ENCODE measurements at places on chromosomes 5 and 9. TPM values are rescaled to one million over a fixed set of nuclear protein-coding genes. Genes with fewer than 3 reads are reported as not detected.

DNA sequence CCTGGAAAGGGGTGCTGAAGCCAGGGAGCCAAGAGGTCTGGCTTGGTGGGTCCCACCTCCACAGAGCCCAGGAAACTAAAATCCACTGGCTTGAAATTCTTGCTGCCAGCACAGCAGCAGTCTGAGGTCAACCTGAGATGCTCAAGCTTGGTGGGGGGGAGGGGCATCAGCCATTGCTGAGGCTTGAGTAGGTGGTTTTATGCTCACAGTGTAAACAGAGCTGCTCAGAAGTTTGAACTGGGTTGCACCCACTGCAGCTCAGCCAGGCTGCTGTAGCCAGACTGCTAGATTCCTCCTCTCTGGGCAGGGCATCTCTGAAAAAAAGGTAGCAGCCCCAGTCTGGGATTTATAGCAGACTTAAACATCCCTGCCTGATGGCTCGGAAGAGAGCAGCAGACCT lies 55.5 kb upstream of the FBXL17 start:
- DNase-seq, result no peak

- no peak for DNase-seq
Observed at GRCh38 chr9:123162791-123163345, 105.5 kb downstream of the STRBP start.

DNA sequence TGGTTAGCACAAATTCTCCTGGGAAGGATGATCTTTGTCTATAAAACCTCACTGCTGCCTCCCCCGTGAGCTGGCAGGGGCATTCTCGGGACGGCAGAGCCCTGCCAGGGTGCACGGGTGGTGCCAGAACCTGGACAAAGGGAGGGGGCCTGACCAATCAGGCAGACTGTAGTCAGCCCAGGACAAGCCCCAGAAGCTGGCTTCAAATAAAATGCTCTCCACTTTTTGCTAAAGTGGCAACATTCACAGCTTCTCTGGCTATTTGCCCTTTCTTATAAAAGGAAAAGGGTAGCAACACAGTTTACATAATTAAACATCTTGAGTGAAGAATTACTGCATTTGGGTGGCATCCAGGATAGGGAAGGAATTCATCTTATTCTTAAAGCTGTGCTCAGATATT lies 14.4 kb downstream of the IL9 start:
- no peak for DNase-seq

DNA sequence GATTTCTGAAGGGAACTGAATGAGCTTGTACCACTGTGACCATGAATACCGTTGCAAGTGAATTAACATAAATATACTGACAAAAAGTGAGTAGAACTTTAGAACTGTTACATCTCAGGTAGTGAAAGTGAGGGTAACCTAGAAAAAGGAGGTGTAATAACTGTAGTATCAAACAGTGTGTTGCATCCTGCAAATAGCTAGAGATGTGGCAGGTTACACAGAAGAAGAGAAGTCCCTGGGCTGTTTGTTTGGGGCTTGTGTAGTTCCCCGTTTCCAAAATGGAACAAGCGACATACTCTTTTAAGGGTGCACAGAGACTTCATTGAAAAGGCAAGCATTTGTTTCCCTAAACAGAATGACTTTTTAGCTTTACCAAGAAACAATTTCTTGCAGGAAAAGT lies 214.8 kb downstream of the NR3C1 start:
- no peak for DNase-seq

- DNase-seq, result no peak
Observed at GRCh38 chr5:59287884-59288283, 605.6 kb downstream of the PDE4D start.

DNA sequence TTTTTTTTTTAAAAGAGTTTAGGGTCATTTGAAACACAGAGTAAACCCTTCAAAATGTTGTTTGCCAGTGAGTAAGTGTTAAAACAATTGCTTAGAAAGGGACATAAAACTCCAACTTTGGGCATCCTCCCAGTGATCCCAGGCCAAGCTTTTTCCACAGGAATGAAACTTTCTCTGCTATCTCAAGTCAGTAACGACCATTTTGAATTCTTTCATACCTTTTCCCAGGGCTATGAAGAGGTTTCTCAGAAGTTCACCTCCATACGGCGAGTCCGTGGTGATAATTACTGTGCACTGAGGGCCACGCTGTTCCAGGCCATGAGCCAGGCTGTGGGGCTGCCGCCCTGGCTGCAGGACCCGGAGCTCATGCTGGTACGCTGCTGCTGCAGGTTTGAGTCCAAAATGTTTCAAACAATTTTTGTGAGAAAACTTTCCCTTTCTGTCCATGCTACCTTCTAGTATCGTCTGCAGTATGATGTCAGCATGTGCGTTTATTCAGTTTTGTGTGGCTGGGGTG lies 16.8 kb downstream of the OTULIN start:
- DNase-seq, result no peak

GRCh38 chr9:18385696-18386490 lies 88.1 kb upstream of the ADAMTSL1 start:
- no peak for DNase-seq

DNA sequence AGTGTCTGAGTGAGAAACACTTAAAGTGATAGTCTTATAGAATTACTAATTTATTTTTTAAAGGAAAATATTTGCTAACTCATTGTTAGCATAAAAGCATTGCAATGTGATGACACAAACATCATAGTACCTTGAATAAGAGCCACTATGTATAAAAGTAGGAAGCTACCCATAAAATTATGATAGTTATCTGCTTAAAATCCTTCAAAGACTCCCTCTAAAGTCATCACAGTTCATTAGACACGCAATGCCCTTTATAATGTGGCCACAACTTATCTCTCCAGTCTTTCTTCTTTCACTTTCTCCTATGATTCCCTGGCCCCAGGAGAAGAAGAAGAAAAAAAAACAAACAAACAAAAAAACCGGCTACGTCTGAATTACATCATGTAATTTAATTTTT lies 1144.0 kb upstream of the NUDT12 start:
- no peak for DNase-seq

- DNase-seq, result no peak
Observed at GRCh38 chr5:141479776-141480175, 4.0 kb downstream of the PCDHGC3 start.

- no peak for DNase-seq
Observed at GRCh38 chr9:93826209-93826608, 128.9 kb downstream of the BARX1 start.

- DNase-seq, result peak; percentile 39
Observed at GRCh38 chr9:128494108-128494745, 10.3 kb upstream of the GLE1 start.

DNA sequence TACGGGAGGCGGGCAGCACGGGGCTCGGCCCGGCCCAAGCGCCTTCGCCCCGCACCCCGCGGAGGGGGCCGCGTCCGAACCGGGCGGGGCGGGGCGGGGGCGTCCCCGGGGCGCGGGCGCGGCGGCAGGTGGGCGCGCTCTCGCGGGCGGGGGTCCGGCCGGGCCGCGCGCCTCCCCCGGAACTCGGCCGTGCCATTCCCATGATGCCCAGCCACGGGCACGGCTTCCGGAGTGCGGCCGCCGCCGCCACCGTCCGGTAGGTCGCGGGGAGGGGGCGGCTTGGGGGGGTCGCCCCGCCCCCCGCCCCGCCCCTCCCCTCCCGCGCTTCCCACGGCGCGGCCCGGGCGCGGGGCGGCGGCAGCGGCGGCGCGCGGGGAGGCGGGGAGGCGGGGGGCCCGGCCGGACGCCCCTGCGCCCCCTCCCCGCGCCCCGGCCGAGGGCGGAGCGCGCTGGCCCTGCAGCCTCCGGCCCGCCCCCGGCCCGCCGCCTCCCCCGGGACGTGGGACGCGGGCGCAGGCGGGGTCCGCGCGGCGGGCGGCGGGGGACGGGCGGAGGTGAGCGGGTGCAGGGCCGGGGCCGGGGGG lies at the start of gene PPP1R26:
PPP1R26 (plus strand) TSS at position 314 of the 584 bp plus-strand sequence. CDS start 4,729 bp downstream, outside the sequence.
- DNase-seq, result peak; percentile 94

GRCh38 chr5:108727236-108727650 lies 20.5 kb upstream of the FER start:
- no peak for DNase-seq

DNA sequence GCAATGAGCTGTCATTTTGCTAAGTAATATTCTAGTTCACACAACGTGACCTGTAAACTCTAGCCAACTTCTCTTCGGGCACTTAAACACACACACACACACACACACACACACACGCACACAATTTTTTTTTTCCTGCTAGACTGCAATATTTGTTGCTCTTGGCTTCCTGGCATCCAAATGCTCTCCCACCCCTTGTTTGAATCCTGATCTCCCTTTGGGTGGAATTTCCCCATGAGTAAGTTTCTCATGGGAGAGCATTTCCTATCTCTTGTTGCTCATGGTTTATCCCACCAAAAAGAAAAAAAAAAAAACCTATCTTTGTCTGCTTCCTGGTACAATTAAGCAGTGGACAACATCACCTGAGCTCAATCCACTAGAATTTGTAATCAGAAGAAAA lies 54.7 kb upstream of the TSLP start:
- DNase-seq, result no peak

GRCh38 chr5:21818370-21818720 lies 1034.8 kb downstream of the CDH12 start:
- DNase-seq, result no peak

GRCh38 chr5:105475401-105475800 lies 1912.8 kb upstream of the NUDT12 start:
- no peak for DNase-seq

DNA sequence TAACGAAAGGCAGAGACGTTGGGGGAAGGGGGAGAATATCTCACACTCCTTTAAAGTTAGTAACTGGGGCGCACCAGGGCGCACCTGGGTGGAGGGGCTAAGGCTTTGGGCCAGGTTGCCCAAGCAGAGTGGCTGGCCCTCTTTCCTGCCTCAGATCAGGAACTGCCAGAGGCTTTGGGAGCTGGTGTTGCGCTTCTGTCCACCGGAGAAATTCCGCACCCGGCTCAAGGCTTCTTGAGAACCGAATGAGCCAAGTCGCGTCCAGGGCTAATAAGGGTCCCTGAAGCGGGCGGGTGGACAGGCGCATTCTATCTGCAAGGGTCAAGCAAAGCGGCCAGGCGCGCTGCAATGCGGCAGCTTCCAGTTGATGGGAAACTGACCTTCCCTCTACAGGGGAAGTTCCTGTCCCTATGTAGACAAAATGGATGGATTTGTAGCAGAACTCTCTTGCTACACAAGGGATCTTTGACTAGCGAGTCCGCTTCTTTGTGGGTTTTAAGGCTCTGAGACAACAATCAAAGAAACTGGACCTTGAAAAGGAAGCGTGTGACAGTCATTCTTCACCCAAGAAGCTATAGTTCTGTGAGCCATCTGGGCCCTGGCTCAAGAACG lies 5.5 kb downstream of the PAX5 start:
- no peak for DNase-seq

DNA sequence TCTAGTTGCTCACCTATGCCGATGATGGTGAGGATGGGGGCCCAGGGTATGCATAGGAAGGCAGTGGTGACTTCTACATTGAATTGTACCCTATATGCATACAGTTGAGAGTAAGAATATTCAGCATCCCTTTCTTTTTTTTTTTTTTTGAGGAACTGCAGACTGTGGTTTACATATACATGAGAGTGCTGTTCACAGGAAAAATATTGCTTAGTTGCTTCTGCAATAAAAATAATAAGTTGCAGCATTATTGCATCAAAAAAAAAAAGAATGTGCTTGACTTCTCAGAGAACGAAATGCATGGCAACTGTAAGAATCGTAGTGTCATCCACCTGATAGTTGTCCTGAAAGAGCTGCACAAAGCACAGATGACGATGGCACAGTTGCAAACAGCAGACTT lies 52.8 kb downstream of the PTCD2 start:
- DNase-seq, result no peak

- no peak for DNase-seq
Observed at GRCh38 chr9:134328341-134328840, 2.1 kb downstream of the RXRA start.

GRCh38 chr5:167725264-167725663 lies 566.2 kb upstream of the WWC1 start:
- DNase-seq, result no peak

DNA sequence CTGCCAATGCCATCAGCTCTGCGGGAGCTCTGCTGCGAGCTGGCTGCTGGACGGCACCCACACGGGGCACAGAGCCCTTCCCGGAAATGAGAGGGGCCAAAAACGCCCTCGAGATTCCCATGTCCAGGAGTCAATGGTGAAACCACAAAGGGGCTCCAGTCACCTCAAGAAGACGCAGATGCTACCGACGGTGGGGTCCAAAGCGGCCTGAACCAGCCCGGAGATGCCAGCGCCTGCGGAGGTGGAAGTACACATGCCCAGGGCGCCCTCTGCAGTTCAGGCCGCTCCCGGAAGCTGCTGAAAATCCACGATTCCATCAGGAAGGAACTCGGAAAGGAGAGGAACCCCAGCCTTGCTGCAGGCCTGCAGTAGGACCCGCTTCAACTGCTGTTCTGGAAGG lies 82.4 kb upstream of the SELENOP start:
- DNase-seq, result no peak

DNA sequence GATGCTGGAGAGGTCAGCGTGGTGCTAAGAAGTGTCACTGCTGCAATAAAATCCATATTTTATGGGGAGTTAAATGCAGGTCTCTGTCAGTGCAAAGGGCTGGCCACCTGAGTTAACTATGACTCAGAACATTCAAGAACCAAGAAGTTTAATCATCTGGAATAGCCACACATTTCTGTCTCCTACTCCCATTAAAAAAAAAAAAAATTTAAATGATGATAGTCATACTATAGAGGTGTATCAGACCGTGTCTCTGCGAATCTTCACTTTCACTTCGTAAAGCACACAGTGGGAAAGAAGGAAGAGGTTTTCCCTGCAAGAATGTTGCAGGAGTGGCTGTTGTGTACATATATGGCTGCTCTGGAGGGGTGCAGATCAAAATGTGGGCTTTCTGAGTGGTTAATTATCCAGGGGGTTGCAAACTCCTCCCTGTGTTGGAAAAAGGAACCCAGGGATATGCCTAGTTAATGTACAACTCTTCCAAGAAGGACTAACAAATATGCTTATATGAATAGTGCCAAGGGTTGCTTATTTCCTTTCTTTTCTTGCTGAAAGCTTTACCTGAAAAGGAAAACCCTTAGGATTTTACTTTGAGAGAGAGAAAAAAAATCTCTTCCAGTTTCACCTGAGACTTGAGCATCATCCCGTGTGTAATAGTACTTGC lies 1.5 kb downstream of the CDH6 start:
- no peak for DNase-seq

IL5 gene
- polyA plus RNA-seq, result not detected

NEUROG1 gene
- polyA plus RNA-seq, result not detected

ZDHHC11 gene
- 0.65 TPM for polyA plus RNA-seq

ZNF454 gene
- polyA plus RNA-seq, result 0.15 TPM

TEK gene
- polyA plus RNA-seq, result 0.03 TPM

GPX3 gene
- 3.8 TPM for polyA plus RNA-seq

RPP25L gene
- polyA plus RNA-seq, result 46.3 TPM

CDX1 gene
- 0.26 TPM for polyA plus RNA-seq

NSMF gene
- 58.6 TPM for polyA plus RNA-seq

ADRB2 gene
- polyA plus RNA-seq, result 1.0 TPM

MROH2B gene
- not detected for polyA plus RNA-seq

CAVIN4 gene
- polyA plus RNA-seq, result 0.54 TPM

RNF44 gene
- polyA plus RNA-seq, result 17.9 TPM

PCDHGC5 gene
- polyA plus RNA-seq, result 1.9 TPM

Measured in SK-N-SH (cell line).